ENCODE measurements at places on chromosomes 3 and 15.

- DNase-seq, result no peak
These were observed 407.6 kb downstream of the MFSD1 start for GRCh38 chr3:159209459-159209858.

GRCh38 chr3:67875338-67875737 is 220.9 kb upstream of the SUCLG2 start:
- DNase-seq, result no peak

DNA sequence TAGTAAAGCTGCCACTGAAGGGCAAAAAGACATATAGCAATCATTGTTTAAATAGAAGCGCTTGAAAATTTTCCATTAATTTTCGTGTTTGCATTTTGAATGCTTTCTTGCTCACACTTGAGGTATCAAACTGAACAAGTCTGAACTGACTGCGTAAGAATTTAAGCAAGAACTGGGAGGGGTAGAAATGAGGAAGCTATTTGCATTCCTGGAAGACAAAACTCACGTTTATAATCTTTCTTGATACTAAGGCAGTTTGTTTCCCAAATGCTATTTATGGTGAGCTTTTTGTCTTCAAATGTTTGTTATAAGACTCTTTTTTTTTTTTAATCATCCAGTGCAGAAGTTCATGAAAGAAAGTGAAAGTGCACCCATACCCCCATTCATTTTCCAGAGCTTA is 499.8 kb upstream of the TPRG1 start:
- DNase-seq, result no peak

- DNase-seq, result no peak
These were observed 129.7 kb upstream of the TUSC7 start for GRCh38 chr3:116579840-116580239.

DNA sequence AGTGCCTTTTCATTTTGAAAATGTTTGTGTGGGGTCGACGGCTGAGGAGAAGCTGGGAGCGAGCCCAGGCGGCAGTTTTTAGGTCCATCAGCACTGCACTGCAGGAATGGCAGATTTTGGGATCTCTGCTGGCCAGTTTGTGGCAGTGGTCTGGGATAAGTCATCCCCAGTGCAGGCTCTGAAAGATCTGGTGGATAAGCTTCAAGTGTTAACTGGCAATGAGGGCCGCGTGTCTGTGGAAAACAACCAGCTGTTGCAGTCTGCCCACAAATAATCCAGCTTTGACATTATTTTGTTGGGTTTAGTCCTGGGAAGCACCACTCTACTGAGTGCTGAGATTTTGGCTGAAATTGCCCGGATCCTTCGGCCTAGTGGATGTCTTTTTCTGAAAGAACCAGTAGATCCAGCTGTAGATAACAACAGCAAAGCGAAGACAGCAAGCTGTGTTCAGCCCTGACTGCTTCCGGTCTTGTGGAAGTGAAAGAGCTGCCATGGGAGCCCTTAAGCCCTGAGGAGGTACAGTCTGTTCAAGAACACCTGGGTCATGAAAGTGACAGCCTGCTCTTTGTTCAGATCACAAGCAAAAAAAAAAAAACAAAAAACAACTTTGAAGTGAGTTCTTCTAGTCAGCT is 13.1 kb upstream of the ANP32A start:
- peak; percentile 8 for DNase-seq

DNA sequence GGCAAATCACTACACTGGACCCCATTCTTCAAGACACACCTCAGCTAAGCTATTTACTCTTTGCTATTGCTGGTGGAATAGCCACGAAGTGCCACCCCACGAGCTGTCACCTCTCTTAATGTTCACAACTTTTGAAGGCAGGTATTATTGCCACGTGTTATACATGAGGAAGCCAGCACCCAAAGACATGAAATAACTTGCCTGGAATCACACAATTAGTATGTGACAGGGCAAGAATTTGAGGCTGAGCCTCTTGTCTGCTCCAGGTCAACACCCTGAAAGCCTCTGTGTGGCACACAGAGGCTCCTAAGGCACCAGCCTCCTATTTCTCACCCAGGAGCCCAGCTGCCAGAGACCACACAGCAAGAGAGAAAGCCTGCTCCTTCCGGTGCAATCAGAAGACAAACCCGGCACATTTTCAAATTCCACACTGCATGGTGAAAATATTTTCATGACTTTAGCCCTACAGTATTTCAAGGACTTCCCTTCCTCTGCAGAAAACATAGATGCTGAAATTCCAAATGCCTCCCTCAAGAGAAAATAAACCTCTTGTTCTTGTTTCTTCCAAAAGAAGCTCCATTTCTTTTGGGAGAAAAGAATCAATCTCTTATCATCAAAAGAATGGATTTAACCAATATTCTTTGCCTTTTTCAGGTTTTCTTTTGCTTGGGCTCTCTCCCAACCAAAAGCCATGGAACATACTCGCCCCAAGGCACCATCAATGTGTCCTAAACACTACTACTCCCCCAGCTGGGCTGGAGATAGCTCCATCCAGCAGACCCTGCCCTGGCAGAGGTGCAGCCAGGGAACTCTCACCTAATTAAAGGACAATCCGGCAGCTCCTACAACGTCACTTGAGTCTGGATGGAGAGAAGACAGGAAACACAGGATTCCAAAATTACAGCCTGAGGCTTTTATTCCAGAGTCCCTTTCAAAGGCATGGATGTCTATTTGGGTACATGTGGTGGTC is 84.7 kb upstream of the THBS1 start:
- no peak for DNase-seq

GRCh38 chr3:2643606-2644005 is 466.6 kb downstream of the IL5RA start:
- DNase-seq, result no peak

DNA sequence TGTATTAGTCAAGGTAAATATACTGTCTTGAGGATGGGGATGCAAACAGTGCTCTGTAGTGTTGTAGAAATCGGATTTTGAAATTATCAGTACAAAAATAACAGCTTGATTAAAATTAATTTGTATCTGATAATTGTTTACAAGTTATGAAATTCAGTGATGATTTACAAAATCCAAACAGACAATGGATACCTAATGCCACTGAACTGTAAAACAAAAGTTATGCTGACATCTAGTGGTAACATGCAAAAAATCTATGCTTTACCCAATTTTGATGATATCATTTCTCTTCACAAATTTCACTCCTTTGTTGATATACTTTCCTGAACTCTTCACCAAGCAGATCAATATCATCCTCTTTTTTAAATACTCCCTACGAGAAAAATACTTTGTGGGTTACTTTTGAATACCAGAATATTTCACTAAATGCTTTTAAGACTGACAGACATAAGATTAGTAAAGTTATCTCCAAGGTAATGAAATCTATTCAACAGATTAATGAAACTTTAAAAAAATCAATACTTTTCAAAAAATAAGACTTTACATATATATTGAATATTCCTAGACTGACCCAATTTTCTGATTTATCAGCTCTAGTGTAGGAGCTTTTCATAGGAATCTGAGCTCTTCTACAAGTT is 36.0 kb downstream of the MNS1 start:
- DNase-seq, result no peak

- no peak for DNase-seq
These were observed 316.0 kb downstream of the RORA start for GRCh38 chr15:60912984-60913697.

- DNase-seq, result no peak
These were observed 294.9 kb downstream of the RORA start for GRCh38 chr15:60933900-60934885.

GRCh38 chr3:39980781-39981180 is 171.4 kb downstream of the MYRIP start:
- DNase-seq, result no peak

- no peak for DNase-seq
These were observed 213.0 kb downstream of the PTPRG start for GRCh38 chr3:61774279-61774890.

- DNase-seq, result no peak
These were observed 4.5 kb downstream of the DNAJC13 start for GRCh38 chr3:132421832-132422231.

GRCh38 chr3:123201223-123201556 is 553 bp upstream of the SEC22A start:
- DNase-seq, result no peak
